ENCODE measurements at places on chromosomes 4 and X. TPM values are rescaled to one million over a fixed set of nuclear protein-coding genes. Genes with fewer than 3 reads are reported as not detected.

The SERTM2 gene
- 0.18 TPM for total RNA-seq

The PDZD4 gene
- 120 TPM for total RNA-seq

The LEF1 gene
- 1.6 TPM for total RNA-seq

The XAGE2 gene
- total RNA-seq, result not detected

The HPSE gene
- total RNA-seq, result 3.7 TPM

The MYOZ2 gene
- total RNA-seq, result not detected

The AREG gene
- total RNA-seq, result 0.32 TPM

The STAG2 gene
- total RNA-seq, result 69.0 TPM

The F8A3 gene
- total RNA-seq, result 5.5 TPM
